ENCODE measurements at places on chromosomes 4 and X. TPM values are rescaled to one million over a fixed set of nuclear protein-coding genes. Genes with fewer than 3 reads are reported as not detected.

DNA sequence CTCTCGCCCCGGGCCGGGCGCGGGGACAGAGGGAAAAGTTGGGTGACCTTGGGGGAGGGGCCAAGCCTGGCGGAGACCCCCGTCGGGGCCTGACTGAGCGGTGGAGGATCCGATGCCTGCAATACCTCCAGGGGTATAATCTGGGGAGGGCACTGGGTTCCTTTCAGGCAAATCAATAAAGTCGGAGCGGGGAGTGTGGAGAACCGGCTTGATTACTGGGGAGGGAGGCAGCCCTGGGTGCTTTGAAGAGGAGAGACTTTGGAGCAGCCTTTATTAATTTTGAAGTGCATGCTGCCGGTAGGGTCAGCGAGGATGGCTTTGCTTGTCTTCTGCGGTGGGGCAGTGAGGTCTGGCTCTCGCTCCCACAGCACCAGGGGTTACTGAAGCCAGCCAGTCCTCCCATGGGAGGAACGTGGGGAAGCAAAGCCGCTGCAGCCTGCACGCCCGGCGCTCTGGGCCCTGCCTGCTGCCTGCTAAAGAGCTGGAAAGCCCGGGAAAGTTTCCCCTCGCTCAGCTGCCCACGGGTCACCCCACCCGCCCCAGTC lies 403 bp upstream of the LGI2 start:
- DNase-seq: no peak

DNA sequence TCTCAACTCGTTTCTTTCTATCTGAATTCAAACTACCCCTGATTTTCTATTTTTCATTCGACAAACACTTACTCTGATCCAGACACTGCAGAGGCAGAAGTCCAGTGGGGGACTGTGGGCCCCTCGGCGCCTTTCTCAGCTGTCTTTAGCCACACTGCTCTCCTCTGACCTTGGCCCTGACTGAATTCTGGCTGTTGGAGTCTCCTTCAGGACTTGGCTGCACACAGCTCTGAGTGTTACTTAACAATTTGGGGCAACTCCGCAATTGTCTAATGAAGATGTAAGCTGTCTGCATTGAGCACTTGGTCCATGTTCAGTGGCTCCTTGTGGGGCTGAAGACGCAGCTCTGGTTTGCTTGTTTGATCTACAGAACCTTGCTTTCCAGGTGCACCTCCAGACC lies 57.3 kb upstream of the ACSL1 start:
- no peak for DNase-seq

DNA sequence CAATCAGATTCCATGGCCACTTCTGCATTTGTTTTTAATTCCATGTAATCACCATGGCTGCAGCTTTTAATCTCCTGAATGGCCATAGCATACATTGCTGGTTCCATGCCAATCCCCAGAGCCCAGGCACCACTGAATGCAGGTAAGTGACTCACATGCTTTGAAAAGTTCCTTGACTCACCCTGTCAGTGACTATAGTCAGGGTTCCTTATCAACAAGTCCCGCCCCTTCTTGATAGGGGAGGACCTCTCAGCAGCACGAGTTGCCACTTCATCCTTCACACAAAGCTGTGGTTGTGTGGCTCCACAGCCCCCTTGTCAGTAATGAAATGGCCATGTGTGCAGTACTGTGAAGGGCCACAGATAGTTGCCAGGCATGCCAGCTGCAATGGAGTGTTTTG lies 516.6 kb downstream of the PPARGC1A start:
- DNase-seq: no peak

GRCh38 chrX:41333744-41334362 lies at the start of gene DDX3X:
TSS of gene DDX3X (plus strand) at chrX:41334162. CDS start at chrX:41334253, 91 bp downstream.
- DNase-seq: peak; percentile 88

DNA sequence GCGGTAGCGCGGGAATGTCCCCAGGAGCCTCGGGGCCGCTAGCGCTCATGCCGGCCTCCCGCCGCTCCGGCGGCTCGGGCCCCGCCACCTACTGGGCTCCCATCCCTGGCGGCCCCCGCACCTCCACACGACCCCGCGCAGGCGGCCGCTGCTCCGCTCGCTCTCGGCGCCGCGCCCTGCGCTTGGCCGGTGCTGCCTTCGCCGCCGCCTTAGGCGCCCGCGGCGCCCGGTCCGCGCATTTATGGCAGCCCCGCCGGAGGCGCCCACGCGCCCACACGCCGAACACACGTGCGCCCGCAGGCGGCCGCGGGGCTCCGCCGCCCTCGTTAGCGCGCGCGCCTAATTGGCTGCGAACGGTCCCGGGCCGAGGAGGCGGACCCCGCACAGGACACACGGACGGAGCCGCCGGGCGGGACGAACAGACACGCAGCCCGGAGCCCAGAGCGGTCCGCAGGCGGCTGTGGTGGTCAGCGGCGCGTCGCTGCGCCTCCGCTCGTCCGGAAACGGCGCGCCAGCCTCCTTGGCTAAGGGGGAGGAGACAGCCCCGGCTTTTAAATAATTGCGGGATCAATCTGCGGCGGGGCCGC lies at the start of gene NKX1-1:
Gene NKX1-1 (minus strand): TSS at position 49 of the 587 bp plus-strand sequence. CDS start 0 bp downstream, at position 49.
- DNase-seq: no peak

- DNase-seq: no peak
These were observed 111.3 kb upstream of the ATP8A1 start for GRCh38 chr4:42768125-42768748.

DNA sequence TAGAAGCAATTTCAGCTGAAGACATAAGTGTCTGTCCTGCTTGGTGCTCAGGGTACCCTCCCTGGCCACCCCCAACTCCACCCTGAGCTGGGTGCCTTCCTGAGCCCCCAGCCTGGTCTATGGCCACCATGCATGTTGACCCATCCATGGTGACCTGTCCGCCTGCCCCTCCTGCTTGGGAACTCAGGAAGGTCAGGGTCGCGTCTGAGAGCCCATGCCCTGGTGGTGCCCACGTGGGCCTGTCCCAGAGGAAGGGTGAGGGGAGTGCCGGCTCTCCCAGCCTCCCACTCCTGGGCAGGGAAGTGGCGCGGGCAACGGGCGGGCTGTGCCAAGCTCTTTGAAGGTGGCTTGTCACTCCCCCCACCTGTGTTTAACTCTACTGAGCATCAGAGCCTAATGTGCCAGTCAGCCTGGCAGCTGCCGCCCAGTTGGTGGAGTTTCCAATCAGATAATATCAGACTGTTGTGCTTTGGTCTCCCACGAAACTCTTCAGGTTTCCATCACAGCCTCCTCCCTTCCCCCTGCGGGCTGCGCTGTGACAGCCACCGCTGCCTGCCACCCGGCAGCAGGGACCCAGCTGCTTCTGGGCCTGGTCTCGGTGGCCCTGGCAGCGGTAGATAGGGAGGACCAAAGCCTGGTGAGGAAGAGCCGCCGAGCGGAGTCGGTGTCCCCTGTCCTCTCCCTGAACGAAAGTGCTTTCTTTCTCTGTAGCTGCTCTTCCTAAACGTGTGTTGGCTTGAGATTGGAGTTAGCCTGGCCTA lies 4.8 kb downstream of the SH3BP2 start:
- DNase-seq: no peak

GRCh38 chrX:13283950-13284546 lies 35.8 kb downstream of the ATXN3L start:
- DNase-seq: no peak

DNA sequence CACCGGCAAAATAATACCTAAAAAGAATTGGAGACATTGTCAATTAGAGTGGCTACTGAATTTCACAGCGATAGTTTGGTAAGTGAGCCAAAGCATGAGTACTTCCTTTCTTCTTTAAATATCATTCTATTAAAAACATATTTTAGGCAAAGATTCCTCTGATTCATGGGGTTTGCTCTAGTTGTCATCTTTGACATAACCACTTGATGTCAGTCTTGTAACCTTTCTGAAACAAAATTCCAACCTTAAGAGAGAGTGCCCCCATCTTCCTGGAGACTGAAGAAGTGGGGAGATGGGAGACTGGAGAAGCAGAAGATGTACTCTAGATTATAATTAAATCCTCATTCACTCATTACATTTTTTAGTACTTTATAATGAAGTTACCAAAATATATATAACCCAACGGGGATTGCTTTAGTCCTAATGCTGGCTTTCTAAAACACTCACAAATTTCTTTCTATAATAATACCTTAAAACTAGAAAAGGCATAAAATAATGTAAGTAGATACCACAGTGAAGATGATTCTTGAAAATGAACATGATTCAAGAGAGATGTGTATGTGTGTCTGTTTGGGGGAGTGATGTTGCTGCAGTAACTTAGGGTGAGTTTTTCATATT lies 96.4 kb downstream of the EMCN start:
- peak; percentile 24 for DNase-seq

DNA sequence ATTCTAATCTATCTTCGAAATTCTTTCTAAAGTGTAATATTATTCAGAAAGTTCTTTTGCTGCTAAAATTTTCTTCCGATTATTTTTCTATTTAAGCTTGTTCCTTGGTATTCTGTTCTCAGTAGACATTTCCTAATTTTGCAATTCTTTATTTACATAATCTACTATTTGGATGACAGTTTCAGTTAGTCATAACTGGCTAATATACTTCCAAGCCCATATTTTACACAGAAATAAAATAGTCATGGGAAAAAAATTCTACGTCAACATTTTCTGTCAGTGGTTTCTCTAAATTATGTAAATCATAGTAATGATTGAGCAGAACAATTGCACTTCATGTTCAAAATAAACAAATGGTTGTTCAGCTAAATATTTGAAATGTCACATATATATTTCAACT lies 178.0 kb upstream of the ANKRD50 start:
- DNase-seq: no peak

GRCh38 chrX:13545726-13546125 lies 23.7 kb upstream of the EGFL6 start:
- no peak for DNase-seq

DNA sequence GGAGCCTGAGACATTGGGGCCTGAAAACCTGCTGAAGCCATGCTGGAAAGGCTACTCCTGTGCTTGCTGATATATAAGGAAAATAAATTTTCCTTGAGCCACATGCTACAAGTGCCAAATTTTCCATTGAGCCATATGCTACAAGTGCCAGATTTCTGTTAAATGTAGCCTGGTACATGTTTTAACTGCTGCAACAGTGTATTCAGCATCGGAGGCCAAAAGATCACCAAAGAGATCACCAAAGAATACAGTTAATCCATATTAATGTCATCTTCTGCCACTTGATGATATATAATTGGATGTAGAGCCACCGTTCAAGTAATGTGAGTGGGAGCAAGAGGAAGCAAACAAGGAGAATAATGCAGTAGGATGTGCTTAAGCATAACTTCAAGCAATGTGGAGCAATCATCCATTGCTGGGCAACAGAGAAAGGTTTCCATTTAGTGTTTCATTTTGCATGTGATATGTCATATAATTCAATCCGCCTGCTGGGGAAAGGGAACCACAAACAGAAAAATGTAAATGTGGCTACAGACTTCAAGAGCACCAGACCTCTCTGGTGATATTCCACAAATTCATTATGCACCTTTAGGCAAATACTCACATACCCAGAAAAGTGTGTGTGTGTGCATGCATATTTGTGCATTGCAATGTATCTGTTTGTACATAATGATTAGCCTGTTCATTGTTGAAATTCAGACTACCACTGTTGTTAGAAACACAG lies 295.9 kb downstream of the KCNIP4 start:
- no peak for DNase-seq

GRCh38 chr4:37754410-37755185 lies 68.4 kb upstream of the RELL1 start:
- peak; percentile 8 for DNase-seq

GRCh38 chrX:77768787-77769186 lies 17.2 kb downstream of the ATRX start:
- DNase-seq: no peak

The ARHGAP4 gene
- polyA plus RNA-seq: 26.4 TPM

The NKX3-2 gene
- polyA plus RNA-seq: 0.06 TPM

The KIT gene
- polyA plus RNA-seq: 7.6 TPM

The NHSL2 gene
- polyA plus RNA-seq: 8.2 TPM
